ENCODE measurements at places on chromosomes 2 and 18.

DNA sequence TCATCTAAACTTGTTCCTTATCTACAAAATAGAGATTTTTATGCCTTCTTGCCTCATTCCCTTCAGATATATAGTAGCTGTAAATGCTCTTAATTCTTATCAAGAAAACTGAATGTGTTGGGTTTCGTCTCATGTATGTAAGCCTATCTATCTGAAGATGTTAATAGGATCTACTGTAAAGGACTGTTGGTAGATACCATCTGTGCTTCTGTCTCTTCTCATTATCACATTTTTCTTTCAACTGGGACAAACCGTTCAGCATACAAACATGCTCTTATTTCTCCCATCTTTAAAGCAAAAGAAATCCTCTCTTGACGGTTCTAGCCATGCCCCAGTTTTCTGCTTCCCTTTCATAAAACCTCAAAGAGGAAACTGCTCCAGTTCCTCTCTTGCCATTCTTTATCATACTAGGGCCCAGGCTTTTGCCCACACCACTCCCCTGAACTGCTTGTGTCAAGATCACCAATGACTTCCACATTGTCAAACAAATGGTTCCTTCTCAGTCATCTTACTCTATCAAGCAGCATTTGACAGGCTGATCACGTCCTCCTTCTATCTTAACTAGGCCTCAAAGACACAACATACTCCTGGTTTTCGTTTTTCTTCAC, 88.7 kb downstream of the ARHGEF33 start:
- DNase-seq: no peak

DNA sequence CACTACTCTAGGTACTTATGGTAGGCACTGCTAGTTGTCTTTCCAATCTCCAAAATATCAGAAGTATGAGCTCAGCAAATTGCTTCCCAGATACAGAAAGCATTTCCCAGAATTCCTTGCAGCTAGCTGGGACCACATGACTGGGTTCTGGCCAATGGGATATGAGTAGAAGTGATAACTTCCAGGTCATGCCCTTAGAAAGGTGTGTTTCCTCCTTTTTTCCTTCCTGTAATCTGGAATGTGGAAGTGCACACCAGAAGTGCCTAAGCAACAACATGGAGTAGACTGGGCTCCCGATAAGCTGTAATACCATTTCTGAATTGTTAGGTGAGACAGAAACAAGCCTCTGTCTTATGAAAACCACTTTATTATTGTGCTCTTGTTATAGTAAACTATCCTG, 279.8 kb downstream of the ZNF385B start:
- DNase-seq: no peak

- DNase-seq: no peak
Measured at GRCh38 chr18:58908006-58908405, 43.3 kb downstream of the ZNF532 start.

DNA sequence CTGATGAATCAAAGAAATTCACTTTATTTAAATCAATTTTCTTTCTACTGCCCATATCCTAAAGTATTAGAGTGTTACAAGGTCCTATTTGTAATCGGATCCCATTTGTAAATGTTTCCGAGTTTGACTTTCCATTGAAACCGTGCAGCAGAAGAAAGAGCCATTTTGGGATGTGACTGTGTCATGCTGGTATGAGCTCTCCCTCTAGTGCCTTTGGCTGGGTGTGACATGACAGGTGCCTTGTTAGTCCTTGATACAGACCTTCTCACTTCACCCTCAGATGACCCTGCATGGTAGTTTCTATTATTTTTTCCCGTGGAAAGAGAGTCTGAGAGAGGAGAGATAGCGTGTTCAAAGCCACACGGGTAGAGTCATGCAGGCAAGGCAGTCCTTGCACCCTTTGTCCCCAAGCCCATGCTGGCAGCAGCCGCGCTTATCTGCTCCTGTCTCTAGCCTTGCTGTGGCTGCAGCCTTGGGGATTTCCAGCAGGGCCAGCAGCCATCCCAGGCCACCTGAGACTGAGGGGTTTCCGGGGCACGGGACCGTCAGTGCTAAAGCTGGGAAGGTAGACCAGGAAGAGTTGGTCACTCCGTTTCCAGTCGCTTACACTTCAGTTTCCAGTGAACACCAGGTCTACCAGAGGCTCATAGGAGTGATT, 21.4 kb downstream of the CHMP1B start:
- DNase-seq: no peak

DNA sequence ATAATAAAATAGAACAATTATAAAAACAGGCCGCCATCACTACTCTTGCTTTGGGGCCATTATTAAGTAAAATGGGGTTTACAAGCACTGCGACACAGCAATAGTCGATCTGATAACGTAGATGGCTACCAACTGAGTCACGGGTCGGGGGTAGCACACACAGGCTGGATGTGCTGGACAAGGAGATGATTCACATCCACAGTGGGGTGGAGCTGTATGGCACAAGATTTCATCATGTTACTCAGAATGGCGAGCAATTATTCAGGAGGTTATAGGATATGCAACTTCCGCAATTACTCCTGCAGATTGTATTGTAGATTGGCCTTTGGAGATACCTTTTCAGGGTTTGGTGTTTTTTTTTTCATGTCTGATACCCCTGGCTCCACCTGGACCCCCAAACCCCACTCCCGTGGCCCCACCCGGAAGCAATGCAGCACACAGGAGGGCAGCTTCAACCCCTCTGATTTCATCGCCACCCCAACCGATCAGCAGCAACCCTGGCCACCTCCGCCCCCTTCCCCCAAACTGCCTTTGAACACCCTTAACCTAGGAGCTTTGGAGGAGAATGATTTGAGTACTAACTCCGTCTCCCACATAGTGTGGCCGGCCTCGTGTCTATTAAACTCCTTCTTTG, 21.4 kb upstream of the MLPH start:
- DNase-seq: no peak

DNA sequence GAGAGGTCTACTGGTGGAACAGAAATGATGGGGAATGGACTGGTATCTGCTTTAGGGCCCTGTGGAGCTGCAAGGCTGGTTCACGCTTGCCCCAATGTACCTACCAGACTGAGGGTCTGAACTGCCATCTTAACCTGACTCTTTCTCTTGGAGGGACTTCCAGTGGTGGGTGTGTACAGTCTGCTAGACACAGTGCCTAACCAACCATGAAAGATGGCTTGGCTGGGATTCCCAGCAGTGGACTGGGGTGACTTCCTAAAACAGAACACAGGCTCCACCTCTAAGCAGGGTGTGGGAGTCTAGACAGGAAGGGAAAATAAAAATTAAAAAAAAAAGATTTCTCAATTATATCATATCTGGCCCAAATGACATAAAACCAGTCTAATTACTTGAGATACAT, 25.5 kb upstream of the MYO3B start:
- no peak for DNase-seq

- DNase-seq: no peak
Measured at GRCh38 chr2:178268435-178268834, 74.1 kb downstream of the OSBPL6 start.

DNA sequence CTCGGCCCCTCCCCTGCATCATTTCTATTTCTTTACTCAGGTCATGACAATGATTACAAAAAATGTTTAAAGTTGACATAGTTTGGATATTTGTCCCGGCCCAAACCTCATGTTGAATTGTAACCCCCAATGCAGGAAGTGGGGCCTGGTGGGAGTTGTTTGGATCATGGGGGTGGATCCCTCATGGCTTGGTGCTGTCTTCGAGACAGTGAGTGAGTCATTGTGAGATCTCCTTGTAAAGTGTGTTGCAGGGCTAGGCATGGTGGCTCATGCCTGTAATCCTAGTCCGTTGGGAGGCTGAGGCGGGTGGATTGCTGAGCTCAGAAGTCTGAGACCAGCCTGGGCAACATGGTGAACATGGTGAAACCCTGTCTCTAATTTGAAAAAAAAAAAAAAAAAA, 9.2 kb upstream of the MAP4K4 start:
- DNase-seq: no peak

GRCh38 chr2:147648471-147648870, 196.4 kb upstream of the ACVR2A start:
- DNase-seq: no peak

GRCh38 chr2:218071218-218071937, 2.3 kb downstream of the RUFY4 start:
- DNase-seq: no peak

DNA sequence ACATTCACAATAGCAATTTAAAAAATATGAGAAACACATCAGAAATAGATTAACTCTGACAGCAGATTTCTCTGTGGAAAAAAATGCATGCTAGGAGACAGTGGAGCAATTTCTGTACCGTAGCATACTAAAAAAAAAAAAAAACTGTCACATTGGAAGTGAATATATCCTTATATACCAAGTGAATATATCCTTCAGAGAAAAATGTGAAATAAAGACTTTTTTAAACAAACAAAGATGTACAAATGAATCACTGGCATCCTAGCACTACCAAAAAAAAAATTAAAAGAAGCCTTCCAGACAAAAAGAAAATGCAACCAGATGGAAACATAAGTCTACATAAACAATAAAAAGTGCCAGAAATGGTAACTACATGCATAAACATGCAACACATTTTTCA, 169.4 kb downstream of the NBAS start:
- no peak for DNase-seq

GRCh38 chr2:211204456-211204855, 648.1 kb downstream of the CPS1 start:
- DNase-seq: no peak

GRCh38 chr2:40962026-40962425, 510.1 kb upstream of the SLC8A1 start:
- DNase-seq: no peak

GRCh38 chr2:24046599-24046929, 627 bp downstream of the WDCP start:
- DNase-seq: no peak

DNA sequence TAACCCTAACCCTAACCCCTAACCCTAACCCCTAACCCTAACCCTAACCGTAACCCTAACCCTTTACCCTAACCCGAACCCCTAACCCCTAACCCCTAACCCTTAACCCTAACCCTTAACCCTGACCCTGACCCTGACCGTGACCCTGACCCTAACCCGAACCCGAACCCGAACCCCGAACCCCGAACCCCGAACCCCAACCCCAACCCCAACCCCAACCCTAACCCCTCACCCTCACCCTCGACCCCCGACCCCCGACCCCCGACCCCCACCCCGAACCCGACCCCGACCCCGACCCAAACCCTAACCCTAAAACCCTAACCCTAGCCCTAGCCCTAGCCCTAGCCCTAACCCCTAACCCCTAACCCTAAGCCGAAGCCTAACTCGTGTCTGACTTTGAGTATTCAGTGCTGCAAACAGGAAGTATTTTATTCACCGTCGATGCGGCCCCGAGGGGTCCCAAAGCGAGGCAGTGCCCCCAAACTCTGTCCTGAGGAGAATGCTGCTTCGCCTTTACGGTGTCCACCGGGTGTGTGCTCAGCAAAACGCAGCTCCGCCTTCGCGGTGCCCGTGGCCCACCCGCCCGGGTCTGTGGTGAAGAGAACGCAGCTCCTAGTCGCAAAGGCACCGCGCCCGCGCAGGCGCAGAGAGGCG, 36.0 kb downstream of the FAM110C start:
- no peak for DNase-seq

DNA sequence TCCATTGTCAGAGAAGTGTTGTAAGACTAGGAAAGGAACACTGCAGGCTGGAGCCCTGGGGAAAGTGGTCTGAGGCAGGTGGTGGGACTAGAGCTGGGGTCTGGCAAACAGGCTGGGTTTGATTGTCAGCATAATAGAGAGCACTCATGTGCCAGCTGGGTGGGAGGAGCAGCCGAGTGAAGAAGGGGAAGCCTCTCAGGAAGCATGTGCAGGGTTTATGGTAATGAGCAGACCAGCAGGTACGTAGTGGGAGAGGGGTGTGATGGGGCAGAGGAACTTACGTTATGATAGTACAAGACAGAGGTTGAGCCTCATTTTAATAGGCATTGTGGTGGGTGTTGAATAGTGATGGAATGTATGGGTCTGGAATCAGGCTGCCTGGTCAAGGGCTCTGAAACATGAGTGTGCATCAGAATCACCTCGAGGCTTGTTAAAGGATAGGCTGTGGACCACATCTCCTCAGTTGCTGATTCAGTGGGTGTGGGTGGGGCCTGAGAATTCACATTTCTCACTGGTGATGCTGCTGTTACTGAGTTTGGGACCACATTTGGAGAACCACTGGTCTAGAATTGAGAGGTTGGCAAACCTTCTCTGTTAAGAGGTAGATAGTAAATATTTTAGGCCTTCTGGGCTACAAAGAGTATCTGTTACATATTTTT, 1.7 kb upstream of the MGAT5 start:
- DNase-seq: no peak

DNA sequence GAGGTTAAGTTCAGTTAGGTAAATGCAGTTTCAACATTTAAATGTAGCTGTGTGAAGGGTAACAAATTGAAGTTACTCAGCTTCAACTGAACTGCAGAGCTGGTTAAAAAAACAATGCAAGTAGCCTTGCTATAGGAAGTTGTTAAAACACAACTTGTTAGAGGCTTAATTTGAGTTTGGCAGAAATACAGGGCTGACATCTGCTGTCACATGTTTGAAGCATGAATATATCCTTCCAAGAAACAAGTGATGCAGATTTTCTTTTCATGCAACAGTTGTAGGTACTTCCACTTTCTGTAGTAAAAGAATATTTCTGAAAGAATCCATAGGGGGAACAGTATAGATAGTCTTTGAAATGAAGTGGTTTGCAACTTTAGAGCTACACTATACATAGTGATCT, 208.7 kb upstream of the RASGRP3 start:
- no peak for DNase-seq

DNA sequence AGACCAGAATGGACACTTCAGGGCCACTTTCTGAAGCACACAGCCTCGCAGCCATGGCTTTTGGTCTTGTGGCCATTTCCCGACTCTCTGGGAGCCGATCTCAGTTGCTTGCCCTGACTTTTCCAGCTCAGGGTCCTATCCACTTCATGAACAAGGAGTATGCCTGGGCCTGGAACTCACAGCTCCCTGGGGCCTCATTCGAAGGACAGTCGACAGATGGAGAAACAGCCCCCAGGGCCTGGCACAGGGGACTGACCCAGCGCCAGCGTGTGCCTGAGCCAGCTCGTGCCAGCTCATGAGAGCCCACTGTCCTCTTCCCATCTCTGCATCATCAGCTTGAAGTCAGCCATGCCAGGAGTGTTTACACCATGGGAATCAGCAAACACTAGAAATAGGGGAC, 134.6 kb upstream of the GPC1 start:
- DNase-seq: no peak

DNA sequence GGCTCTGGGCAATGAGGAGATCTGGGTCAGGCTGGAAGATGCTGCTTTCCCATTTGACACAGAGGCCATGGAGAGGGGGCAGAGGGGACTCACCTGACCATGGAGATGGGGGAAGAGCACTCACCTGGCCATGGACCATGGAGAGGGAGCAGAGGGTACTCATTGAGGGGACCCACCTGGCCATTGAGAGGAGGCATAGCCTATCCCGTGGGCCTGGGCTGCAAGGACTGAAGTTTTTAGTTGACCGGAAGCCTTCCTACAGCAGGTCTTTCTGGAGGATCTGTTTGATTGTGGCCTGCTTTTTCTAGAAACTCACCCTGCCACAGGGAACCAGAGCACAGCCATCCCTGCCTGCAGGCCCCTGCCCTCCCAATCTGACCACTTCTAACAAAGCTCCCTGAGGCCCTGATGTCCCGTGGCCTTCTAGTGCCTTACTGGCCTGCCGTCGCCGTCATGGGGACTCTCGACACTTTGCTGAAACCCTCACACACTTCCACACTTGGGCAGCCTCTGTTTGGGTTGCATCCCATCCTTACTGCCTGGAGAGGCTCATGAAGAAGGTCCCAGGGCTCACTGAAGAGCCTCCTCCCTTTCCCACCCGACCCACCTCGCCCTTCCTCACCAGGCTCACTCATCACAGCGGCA, 5.1 kb upstream of the PROM2 start:
- DNase-seq: peak; percentile 3

GRCh38 chr18:36095936-36096519, 28.7 kb upstream of the RPRD1A start:
- no peak for DNase-seq

Measured in activated CD4-positive, alpha-beta T cell treated with anti-CD3 and anti-CD28 coated beads for 1 hour (primary cell).